AG10803 (cell line): ENCODE measurements at places on chromosomes 13 and 19.
A peak's percentile ranks its signal among the peaks of the same experiment; 100 is the strongest.

- no peak for DNase-seq
Observed at GRCh38 chr13:34571716-34572115, 370.4 kb upstream of the NBEA start.

- DNase-seq = no peak
Observed at GRCh38 chr19:46035986-46036743, 4.6 kb downstream of the IGFL4 start.

DNA sequence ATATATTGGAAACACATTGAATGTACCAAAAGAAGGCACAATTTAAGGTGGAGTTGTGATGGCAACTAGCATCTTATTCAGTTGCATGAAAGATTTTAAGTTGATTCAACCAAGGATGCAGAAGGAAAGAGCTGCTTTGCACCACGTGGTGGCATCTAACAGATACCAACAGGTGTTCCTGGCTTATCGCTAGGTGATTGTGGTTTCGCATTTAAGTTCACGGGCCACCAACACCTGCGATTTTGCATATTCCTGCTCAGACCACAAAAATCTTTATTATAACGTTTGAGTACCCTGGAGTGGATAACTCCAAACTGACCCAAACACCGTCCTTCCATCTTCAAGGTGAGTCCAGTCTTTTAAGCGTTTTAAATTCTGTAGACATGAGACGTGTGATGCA lies 45.3 kb downstream of the RGCC start:
- DNase-seq = no peak

DNA sequence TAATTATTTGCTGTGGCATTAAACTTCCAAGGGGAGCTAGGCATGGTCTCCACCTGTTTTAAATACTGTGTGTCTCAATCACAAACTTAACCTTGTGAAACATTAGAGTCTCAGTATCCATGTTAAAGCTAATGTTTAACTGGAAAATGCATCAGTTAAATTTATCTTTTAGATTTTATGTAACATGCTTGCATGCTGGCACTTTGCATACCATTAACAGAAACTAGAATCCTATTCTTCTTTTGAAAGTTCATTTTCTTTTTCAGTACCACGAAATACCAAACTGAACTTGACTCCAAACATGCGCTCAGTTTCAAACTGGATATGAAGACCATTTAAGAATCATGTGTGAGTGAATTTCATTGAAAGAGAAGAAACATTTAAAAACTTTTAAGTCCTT lies 328.9 kb upstream of the SLC10A2 start:
- no peak for DNase-seq

GRCh38 chr19:8306235-8307054 lies 1.7 kb downstream of the CD320 start:
- DNase-seq = no peak

DNA sequence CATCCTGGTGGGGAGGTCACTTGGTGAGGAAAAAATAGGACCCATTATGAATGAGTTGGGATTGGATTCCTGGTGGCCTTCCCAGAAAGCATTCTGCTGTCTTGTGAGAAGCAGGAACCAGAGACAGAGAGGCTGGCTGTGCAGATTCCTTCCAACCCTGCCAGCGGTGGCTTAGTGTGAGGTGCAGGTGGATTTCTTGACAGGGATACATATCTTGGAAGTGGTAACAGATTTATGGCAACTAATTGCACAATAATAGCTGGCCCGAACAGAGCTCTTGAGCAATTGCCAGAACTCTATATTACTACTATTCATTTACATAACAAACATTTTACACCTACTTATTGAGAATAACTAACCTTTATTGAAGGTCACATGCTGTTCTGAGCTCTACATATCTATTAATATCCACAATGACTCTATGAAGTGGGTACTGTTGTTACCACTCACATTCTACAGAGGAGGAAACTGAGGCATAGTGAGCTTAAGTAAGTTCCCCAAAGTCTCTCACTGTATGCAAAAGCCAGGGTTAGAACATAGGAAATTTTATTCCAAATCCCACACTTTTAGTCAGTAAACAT lies 173.9 kb upstream of the SERP2 start:
- DNase-seq = no peak

DNA sequence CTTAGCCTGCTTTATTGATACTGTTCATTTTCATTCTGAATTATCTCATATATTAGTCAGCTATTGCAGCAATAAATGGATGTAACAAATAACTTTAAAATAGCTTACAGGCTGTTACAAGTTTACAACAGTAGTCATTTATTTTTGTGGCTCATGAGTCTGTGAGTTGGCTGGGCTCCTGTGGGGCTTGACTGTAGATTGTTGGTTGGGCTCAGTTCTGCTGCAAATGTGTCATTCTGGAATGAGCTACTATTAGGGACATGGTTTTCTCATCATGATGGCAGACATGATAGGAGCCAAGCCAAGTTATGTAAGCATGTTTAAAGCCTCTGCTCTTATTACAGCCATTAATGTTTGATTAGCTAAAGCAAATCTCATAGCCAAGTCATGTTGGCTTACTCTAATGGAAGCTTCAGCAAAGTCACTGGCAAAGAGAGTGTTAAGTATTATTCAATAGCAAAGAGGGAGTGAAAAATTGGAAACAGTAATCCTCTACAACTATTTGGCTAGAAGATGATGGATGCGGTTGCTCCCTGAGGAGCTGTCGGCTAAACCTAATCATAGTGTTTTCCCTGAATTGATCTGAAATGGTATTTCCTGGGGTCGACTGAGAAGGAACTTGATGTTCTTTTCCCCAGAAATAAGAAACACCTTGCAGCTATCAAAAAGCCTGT lies 391.3 kb downstream of the TDRD3 start:
- no peak for DNase-seq

DNA sequence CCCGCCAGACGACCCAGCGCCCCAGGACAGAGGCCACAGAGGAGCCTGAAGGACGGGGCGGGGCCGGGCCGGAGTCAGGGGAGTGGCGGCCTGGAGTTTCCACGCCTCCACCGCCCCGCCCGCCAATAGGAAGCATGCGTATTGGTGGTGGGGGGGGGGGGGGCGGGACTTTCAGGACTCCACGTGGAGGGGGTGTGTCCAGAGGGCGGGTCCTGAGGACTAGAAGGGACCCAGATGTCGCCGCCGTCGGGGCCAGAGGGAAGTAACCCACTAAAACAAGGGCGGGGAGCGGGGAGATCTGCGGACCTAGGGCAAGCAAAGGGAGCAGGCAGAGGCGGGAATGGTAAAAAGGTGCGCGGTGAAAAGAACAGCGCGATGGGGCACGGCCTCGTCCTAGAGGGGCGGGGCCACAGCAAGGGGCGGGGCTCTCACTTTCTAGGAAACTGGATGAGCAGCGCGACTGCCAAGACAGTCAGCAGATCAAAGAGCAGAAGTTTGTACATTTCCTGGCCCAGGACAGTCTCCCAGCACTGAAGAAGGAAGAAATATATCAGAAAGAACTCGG lies 2.8 kb upstream of the LENG1 start:
- peak; percentile 67 for DNase-seq

DNA sequence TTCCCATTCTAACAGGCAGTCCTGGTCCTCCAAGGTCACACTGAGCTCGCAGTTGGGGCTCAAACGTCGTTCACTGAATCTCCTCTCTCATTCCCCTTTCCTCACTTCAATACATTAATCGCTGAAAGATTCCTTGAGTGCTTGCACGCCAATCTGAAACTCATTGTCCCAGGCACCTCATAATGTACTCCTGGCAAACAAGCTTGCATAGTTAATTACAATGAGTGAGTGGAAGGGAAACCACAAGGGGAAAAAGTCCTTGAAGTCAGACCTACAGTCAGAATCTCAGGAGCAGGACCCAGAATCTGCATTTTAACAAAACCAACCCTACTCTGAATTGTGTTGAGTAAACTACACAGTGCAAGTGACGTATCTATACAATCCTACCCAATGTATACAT lies 86.9 kb downstream of the CRYL1 start:
- no peak for DNase-seq

GRCh38 chr19:48510421-48511268 lies 990 bp downstream of the LMTK3 start:
- no peak for DNase-seq

DNA sequence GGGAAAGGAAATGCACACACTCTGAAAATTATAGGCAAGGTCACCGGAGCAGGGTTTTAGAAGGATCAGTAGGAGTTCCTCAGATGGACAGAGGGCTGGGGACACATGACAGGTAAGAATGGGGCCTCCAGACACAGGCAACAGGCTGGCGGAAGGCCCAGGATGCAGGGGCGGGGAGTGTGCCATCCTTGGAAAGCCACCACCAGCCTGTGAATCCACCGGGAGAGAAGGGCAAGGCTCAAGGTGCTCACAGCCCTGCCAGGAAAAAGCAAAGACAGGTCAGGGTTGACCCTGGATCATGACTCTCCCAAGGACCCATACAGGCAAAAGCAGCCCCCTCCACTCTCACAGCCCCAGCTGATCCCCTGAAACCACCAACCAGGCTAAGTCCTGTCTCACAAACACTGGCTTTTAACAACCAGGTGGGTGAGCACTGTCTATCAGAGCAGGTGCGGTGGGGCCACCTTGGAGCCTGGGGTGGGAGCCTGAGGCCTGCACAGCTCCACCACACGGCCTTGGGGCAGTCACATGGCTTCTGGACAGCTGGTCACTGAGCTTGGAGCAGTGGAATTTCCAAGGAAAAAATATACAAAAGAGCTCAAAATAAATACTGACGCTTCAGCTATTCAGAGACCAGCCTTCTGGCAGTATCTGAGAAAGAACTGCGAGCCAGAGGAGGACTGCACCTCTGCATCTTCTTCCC lies 35.2 kb upstream of the ISYNA1 start:
- DNase-seq = no peak

DNA sequence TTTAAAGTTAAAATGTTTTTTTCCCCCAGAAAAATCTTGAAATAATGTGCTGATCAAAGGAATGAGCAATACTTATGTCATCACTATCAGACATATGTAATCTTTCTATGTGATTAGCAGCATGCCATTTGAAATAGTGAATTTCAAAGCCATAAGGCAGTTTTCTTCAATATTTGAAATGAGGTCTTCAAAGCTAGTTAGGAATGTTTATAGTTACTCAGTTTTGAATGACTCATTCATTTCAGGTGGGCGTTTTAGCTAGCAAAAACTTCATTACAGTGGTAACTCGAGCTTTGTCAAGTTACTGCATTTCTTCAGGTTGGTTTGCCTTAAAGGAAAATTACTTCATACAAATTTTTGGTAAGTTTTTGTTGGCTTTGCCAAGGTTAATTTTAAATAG lies 102.1 kb downstream of the ATP8A2 start:
- DNase-seq = no peak

DNA sequence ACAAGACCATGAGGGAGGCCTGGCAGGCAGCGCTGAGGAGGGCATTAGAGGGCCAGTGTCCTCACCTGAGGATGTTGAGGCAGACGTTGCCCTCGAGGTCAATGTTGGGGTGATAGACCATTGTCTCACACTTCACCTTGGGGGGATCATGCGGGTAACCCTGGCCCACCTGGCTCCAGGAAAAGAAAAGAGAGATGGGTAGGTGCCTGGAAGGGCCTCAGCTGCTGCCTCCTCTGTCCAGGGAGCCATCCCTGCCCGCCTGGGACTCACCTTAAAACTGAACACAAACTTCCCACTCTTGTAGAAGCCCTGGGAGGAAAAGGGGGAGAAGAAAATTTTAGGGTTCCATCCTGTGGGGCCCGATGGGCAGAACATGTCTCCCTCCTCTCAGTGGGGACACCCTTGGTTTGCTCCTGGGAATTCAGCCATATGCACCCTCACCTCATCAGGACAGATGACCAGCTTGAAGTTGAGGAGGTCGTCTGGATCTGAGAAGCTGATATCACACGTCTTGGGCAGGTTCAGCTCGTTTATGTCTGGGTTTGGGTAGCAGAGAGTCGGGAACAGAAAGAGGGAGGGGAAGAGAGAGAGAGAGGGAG lies 1.7 kb downstream of the UBE2M start:
- DNase-seq = no peak

DNA sequence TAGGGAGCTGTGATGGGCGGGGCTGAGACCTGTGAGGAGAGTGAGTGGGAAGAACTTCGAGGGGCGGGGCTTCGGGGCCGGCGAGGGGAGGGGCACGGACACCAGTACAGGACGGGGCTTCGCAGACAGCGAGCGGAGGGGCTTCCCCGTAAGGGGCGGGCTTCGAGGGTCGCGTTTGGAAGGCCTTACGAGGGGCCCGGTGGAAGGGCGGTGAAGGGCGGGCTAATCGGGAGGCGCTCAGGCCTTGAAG lies 4.1 kb upstream of the EMP3 start:
- peak; percentile 83 for DNase-seq

DNA sequence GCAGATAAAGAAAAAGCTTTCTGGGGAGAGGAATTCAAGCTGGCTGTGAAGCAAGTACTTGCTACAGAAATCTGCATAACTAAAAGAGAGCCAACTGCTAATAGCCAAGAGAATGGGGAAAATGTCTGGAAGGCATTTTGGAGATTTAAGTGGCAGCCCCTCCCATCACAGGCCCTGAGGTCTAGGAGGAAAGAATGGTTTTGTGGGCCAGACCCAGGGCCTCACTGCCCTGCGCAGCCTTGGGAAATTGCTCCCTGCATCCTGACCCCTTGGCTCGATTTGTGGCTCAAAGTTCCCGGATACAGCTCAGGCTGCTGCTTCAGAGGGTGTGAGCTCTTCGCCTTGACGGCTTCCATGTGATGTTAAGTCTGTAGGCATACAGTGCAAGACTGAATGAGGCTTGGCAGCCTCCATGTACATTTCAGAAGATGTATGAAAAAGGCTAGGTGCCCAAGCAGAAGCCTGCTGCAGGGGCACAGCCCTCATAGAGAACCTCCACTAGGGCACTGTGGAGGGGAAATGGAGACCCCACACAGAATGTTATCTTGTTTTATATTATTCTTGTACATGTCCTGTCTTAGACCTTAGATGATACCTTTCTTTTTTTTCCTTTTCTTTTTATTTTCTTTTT lies 34.4 kb downstream of the MZT1 start:
- DNase-seq = no peak

DNA sequence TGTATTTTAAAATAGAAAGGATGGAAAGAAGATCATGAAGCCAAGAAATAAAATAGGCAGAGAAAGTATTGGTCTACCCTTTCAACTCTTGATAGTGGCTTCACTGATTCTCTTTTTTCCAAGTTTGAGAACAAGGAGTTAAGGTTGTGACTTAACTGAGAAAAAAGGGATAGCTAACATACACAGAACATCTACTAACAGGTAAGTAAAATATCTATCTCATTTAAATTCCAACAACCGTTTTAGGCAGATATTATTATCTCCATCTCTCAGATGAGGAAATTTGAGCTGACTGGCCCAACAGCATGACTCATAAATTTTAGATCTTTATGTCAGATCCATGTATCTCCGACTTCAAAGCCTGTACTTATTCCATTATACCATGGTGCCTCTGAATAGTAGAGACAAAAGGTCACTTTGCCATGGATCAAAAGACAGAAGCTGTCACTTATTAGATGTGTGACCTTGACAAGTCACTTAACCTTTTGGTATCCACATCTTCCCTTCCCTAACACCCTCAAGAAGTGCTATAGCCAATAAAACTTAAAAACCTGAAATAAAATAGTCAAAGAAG lies 152.1 kb downstream of the DACH1 start:
- no peak for DNase-seq

GRCh38 chr13:34409496-34410182 lies 532.4 kb upstream of the NBEA start:
- DNase-seq = no peak
